Esophagus muscularis mucosa (tissue), 4 donors: ENCODE measurements at places on chromosomes 12 and 14.

- DNase-seq = peak; percentile 75
Observed at GRCh38 chr12:5521456-5522325, 89.8 kb downstream of the NTF3 start.

- no peak for DNase-seq
Observed at GRCh38 chr12:45718306-45718705, 11.2 kb upstream of the ARID2 start.

- no peak for DNase-seq
Observed at GRCh38 chr14:54589076-54589475, 22.1 kb downstream of the SAMD4A start.

GRCh38 chr14:30573966-30574365 lies 15.0 kb downstream of the G2E3 start:
- no peak for DNase-seq

DNA sequence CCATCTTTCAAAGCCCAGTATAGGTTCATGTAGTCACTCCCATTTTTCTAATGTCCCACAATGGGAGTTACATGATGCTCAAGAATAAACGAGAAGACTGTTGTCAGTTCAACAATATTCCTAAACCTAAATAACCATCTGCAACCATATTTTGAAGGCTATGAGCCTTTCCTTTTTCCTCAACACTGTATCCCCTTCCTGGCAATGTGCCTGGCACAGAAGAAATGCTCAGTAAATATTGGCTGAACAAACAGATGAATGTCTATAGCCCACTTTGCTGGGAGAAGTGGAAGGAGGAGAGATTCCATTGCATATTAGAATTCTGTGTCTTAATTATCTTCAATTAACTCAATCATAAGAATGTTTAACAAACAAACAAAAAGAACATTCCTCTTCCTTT lies 6.1 kb downstream of the ARMH4 start:
- DNase-seq = no peak

GRCh38 chr12:46774322-46774633 lies 51.5 kb downstream of the SLC38A4 start:
- DNase-seq = no peak

- DNase-seq = no peak
Observed at GRCh38 chr14:42222924-42223471, 616.3 kb downstream of the LRFN5 start.

DNA sequence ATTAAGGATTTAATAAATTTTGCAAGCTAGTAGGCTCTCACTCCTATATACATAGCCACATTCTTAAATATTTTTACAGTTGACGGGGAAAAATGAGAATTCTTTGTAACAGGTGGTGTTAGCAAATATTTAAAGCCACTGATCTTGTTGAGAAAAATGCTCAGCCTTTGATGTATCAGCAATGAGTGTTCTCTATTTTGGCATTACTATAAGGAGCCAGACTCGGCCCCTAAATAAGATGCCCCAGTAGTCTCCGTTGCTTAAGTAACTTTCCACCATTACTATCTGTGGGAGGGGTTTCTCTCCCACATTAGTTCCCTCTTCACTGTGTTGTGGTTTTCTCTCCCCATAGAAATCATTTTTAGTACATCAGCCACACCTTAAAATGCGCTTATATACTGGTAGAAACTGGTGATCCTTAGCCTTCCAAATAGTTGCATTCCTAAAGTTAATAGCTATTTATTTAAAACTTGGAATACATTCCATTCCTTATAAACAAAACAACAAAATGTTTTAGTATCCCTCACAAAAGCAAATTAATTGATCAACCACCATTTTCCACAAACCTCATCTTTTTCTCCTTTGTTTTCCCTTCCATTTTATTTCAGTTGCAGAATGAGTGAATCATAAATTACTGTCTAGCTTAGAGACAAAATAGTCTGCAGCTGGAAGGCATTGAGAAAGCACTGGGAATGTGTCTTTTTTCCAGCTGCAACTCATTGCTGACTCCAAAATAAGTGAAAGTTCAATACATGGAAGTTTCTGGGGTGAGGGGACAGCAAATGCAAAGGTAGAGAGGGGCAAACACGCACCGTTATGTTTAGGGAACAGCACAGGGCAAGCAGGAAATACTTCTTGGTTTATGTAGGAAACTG lies 84.7 kb upstream of the FERMT2 start:
- DNase-seq = no peak

DNA sequence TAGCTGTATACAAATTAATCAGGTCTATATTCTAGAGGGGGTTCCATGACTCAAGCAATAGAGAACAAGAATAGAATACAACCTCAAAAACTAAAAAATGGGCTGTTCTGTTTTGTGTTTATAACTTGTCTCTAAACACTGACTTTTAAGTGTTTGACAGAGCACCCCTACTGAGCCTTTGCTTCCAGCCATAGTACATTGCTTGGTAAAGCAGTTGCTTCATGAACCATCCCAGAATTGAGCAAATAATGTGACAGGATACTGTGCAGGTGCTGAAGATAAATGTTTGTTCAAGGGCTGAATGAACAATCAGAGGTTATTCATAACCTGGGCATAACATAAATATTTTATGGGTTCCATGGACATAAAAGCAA lies 11.5 kb downstream of the SPTSSA start:
- DNase-seq = no peak

- no peak for DNase-seq
Observed at GRCh38 chr12:24537083-24537860, 411.6 kb downstream of the BCAT1 start.

DNA sequence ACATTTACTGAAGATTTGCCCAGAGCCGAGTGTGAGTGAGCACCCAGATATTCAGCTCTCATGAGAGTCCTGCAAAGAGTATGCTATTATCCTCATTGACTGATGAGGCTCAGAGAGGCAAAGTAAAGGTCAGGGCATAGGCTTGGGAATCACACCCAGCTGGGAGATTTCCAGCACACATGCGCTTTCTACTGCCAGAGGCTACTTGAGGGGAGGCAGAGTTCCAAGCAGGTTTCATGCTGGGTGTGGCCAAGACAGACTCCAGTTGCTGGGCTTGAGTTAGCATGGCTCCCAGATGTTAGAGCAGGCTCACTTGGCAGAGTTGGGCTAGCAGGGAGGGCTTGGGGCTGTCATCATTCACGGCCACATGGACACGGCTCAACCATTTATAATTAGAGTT lies 14.4 kb upstream of the FAM181A start:
- no peak for DNase-seq
